T-cell (primary cell): ENCODE measurements at places on chromosomes 5 and 9.
A peak's percentile ranks its signal among the peaks of the same experiment; 100 is the strongest.

- no peak for DNase-seq
Observed at GRCh38 chr5:143714629-143715028, 97.3 kb upstream of the HMHB1 start.

DNA sequence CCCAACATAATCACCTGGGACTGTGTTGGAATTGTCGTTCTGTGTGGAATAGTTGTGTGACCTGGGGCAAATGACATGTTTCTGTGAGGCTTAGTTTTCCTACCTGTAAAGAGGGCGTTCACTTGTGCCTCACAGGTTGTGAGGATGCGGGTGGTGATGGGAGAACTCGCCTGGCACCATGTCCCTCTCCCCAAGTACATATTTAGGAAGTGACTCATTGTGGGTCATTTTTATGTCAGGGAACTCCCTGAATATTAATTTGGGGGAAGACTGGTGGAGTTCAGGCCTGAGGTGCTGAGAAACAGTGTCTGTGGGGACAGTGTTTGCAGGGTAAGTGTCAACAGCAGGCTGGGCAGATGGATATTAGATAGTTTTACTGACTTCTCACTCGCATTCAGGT is 144.7 kb downstream of the KDM4C start:
- DNase-seq: no peak

- no peak for DNase-seq
Observed at GRCh38 chr5:152427721-152428120, 22.6 kb upstream of the NMUR2 start.

GRCh38 chr5:58927181-58927580 is 344.3 kb downstream of the RAB3C start:
- DNase-seq: no peak

GRCh38 chr5:5384660-5385330 is 37.7 kb upstream of the ICE1 start:
- DNase-seq: no peak

DNA sequence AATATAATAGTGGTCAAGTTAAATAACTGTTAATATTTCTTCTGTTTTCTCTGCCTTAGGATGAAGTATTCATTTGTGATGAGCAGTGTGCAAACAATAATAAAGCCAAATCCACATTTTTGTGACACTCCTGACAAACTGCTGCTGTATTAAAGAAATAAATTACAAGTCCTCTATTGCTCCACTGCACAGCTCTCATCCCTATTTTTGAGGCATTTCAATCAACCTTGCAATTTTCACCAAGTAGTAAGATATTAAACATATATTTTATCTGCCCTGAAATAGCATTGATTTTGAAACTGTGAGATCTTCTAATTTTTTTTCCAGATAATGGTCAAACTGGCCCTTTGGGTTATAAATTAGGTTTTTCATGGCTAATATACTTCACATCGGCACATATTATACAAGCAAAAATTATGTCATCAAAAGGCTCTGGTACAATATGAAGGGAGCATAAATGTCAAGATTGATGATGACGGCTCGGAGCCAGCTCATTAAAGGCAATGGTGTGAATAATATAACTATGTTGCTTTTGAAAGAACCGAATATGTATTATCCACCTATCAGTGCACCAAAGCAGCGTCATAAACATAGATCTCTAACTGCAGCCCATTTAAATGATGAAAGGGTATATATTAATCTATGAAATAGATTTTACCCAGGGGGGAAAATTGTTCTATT is 764.9 kb downstream of the DNAH5 start:
- DNase-seq: no peak

DNA sequence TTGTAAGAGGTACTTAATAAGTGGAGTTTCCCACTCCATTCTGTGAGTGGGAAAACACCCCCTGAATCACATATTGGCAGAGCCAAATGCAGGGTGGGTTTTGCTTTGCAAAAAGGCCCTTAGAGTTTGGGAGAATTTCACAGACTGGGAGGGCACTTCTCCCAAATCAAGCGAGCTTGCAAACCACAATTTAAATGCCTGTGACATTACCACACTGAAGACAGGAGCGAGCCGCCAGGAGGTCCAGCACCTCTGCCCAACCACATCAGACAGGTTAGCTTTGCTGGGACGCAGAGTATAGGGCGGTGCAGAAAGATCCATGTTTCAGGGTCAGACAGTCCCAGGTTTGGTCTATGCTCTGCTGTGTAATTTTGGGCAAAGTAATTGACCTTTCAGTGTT is 2.3 kb downstream of the ALAD start:
- no peak for DNase-seq

- DNase-seq: peak; percentile 35
Observed at GRCh38 chr5:59188419-59189225, 605.7 kb downstream of the RAB3C start.

GRCh38 chr5:147520450-147520849 is 10.6 kb upstream of the DPYSL3 start:
- no peak for DNase-seq

- DNase-seq: no peak
Observed at GRCh38 chr5:147576646-147577535, 67.0 kb upstream of the DPYSL3 start.

DNA sequence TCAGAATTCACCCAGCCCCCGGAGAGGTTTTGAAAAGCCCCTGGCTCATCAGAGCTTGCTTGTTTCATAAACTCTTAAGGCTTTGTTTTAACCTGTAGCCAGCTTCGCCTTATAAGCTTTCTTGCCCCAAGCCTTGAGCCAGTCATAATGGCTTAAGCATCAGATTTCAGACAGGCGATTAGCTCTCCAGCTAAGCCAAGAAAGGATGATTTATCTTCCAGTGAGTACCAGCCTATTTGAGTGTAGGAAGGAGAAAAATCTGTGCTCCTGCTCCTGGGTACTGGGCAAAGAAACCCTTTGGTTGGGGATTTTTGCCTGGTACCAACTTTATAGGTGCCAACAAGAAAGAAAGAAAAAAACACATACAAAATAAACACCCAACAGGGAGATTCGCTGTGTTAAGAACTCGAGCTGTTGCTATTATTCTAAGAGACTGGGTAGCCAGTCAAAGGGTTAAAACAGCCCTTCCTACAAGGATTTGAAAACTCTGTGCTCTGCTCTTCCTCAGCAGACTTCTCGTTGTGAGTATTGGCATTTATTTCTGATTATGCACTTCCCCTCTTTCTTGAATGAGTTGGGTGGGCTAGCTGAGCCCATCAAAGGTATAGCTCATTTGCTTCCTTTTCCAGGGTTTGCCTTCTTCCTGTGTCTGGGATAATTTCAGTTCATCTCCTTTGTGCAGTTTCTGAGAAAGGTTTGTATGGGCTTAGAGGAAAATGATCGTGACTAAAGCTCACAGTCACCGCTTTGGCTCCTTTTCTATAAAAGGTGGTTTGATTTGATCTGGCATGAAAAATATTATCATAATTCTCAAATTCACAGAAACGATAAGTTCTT is 157.2 kb upstream of the DMRT1 start:
- DNase-seq: no peak

DNA sequence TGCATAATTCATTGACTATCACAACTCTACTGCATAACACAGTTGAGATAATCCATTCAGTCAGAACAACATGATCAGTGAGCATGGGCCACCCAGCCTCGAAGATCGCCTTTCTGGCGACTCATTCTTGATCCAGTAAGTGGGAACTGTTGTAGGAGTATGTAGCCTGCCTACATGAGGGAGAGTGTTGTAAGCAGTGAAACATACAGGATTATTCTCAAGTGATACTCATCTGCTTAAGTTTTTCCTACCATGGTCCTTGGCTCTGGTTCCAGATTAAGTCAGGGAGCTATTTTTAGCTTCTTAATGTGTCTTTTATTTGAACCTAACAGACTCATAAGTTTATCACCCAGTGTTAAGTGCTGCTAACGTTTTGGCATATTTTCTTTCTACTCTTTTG is 44.0 kb downstream of the TNPO1 start:
- no peak for DNase-seq

DNA sequence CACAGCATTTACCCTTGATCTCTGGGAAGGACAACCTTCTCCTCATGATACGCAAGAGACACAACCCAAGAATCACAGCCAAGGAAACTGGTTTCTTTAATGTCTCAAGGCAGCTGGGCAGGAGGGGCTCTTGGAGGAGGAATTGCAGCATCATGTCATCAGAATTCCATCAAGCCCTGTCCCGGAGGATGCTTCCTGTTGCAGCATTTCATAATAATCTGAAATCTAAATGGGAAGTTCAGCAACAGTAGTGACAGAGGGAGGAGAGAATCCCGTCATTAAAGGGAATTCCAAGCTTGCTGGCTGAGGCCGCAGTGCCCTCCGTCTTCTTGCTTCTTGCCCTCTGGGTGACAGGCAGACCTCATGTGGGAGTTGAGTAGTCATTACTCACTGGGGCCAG is 192.7 kb downstream of the TENT4A start:
- DNase-seq: no peak

GRCh38 chr5:139052975-139053374 is 145.2 kb downstream of the SIL1 start:
- no peak for DNase-seq

- no peak for DNase-seq
Observed at GRCh38 chr9:98369896-98370295, 114.4 kb upstream of the TBC1D2 start.
